ENCODE measurements at places on chromosomes 6 and 20.

DNA sequence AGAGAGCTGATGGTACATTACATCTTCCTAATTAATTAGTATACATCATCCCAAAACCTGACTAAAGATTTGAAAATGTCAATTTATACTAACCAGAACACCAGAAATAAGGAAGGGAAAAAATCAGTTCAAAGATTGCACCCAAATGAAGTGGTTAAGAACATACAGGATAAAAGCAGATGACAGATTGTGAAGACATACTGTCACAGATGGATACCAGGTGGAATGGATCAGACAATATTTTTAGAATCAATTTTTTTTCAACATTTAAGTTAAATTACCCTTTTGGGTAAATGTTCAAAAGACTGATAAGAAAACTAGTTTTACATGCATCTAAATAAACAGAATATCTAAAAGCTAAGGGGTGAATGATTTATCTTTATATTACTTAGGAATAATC, 47.6 kb downstream of the EPHA7 start:
- no peak for DNase-seq

DNA sequence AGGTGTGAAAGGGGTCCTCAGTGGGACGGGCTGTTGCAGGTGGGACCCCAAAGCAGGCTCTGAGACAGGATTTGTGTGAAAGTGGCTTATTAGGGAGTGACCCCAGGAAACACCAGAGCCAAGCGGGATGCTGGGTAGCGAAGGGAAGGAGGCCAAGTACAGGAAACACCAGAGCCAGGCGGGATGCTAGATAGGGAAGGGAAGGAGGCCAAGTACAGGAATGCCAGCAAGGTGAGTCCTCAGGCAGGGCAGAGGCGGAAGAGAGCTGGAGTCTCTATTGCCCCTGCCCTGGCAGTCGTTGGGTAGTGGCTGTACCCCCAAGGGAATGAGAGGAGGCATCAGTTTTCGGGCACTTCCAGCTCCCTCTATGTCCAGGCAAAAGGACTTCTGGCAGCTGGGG, 30.5 kb upstream of the TGM2 start:
- DNase-seq = no peak

DNA sequence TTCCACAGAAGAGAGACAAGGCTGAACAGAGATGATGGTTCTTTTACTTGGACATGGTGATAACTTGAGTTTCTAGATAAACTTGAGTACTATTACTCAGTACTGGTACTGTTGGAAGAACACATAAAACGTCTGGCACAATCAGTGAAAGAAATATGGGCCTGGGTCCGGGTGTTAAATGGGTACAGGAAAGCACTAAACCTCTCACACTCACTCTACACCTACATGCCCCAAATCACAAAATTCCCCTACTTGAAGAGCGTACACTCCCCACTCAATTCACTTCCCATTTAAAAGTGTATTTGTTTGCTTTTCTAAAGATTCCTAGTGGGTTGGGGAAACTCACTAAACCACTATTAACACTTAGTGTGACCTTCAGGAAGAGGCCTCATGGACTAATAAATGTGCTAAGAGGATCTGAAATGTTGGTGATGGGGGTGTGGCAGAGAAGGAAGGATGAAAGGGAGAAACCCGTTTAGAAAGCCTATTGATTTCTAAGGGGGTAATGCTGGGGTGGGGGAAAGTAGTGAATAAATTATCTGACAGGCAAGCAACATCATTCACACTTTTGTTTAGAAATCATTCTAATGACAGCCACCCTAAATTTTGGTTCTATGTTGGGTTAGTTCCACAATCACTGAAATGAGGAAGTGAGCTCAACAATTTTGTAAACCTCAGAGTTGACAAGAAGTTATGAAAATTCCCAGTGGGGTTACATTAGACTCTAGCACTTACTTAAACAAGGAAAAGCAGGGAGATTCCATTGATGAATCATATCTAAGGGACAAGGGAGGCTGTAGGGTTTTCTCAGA, 222.6 kb upstream of the MARCKS start:
- DNase-seq = no peak

DNA sequence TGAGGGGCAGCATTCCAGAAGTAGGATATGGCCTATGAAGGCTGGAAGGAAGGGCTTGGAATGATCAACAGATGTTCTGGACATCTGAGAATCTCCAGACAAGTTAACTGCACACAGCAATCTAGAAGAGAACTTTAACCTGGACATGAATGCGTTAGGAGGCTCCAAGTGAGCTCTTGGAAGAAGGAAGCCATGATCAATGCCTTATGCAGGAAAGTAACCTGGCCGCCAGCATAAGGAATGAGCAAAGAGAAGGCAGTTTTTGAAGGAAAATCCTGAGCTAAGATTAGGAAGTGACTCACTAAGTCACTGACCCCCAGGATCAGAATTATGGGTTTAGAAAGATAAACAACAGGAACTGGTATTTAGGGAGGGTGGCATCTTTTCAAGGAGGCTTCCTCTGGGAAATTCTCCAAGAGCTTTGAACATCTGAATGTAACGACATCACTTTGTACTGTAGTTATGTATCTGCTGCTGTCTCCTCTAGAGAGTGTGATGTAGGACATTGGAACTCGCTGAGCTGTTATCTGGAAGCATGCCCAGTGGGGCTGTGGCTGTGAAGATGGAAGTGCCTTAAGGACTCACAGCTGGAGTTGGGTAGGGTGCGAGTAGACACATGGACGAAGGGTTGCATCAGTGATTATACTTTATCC, 236.8 kb downstream of the PACRG start:
- DNase-seq = no peak

GRCh38 chr20:1434571-1435336, 31.9 kb downstream of the NSFL1C start:
- DNase-seq = peak; percentile 82

DNA sequence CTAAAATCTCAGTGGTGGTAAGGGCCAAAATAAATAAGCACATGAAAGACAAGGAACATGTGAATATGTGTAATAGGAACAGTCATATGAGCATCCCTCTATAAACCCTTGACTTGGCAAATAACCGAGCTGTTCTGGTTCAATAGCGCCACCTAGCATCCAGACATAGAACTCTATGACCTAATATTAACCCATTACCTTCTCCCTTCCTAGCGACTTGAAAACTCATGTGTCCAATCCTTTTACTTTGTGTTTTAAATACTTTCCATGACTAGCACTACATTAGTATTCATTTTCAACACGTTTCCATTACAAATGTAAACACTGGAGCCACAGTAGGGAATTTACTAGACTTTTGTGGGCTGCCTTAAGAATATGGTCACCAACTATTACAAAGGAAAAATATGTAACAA, 279.7 kb downstream of the UST start:
- no peak for DNase-seq

DNA sequence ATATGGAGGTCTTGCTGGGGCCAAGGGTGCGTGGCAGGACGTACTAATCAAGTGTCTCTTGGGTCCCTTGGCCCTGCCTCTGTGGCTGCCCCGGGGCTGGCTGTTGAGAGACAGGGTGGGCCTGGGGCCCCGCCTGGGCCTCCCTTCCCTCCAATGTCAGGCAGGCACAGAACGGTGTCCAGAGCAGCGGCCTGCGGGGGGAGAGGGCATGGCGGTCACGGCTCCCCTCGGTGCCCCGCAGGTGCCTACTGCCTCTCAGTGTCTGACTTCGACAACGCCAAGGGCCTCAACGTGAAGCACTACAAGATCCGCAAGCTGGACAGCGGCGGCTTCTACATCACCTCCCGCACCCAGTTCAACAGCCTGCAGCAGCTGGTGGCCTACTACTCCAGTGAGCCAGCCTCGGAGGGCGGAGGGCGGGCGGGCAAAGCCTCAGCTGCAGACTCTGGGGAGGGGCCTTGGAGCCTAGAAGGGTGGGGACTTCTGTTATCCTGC, 50.0 kb downstream of the SRC start:
- no peak for DNase-seq

GRCh38 chr6:130394246-130394645, 28.4 kb downstream of the TMEM200A start:
- DNase-seq = no peak
